Activated CD4-positive, alpha-beta T cell treated with anti-CD3 and anti-CD28 coated beads, Interleukin-2, amount 50 U/mL, for 16 hours (primary cell): ENCODE measurements at places on chromosomes 11 and 22.

DNA sequence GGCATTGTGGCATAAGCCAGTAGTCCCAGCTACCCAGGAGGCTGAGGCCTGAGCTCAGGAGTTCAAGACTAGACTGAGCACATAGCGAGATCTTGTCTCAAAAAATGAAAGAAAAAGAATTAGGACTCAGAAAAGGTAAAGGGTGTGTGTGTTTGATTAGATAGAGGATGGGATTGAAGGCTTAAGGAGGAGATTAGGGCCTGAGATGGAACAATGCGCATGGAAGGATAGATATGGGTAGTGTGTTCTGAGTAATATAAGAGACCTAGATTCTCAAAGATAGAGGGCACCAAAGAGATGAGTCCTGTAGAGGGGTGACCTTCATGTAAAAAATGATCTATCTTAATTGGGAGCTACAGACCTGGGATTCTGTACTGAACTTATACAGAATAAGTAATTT is 17.3 kb upstream of the RAB30 start:
- no peak for DNase-seq

- no peak for DNase-seq
Observed at GRCh38 chr11:66979336-66979980, 4.4 kb downstream of the C11orf86 start.

GRCh38 chr11:103448966-103449365 is 339.7 kb downstream of the DYNC2H1 start:
- no peak for DNase-seq

DNA sequence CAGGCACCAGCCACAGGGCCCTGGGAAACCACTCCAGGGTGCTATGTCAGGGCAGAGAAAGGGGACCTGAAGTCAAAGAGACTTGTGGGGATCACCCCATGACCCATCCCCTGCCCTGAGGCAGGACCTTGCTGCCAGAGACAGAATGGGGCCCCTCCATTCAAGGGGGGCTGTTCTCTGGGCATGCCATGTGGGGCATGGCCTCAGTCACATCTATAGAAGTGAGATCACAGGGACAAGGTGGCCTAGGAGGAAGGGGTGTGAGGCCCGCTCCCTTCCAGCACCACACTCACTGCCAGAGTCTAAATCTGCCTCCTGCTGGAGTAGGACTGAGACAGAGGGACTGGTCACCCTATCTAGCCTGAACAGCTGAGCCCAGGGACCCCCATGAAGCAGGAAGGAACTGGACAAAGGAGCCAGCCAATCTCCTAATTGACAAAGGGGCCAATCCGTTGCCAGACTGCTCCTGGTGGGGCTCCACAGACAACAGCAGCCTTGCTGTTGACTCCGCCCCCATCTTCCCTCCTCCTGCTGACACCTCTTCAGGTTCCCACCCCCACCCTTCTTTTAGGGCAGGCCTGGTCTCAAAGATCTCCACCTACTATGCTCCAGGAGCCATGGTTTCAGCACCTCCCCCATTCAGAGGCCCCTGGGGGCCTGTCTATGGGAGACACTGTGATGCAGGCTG is 26.0 kb downstream of the NEAT1 start:
- no peak for DNase-seq

GRCh38 chr11:132576706-132577105 is 955.6 kb downstream of the OPCML start:
- DNase-seq: no peak

DNA sequence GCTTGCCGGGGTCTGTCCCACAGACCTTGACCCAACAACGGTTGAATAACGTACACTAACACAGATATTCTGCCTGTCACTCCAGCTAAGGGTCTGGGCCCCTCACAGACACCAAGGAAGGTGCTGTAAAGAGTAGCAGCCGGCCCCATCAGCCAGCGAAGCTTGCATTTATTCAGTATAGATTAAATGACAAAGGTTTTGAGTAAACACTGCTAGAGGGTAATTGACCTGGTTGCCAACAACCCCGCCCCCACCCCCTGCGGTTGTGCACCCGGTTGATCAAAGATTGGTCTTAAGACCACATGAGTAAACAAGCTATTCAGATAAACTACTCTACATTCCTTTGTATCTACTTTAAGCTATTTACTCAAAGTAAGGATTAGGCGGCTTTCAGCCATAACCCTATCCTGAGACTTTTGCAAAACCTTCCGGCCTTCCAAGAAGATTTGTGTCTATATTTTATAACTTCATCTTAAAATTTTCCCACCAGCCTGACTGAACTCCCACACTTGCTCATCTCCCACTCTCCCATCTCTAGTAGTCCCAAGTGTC is 4.8 kb upstream of the CKAP5 start:
- no peak for DNase-seq

DNA sequence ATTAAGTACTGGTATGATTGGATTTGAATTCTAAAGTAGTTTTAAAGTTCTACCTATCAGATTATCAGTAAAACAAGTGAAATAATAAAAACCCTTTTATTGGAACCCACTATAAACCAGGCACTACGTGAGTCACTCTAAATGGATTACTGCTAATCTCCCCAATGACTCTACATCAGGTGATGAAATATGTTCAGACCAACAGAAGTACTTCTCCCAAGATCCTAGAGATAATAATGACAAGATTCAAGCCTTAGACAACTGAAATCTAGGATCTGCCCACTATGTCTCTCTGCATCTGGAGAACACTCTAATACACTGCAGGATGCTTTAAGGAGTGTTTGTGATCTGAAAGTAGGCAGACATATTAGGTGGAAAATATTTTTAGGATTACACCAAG is 652.1 kb upstream of the CHORDC1 start:
- DNase-seq: no peak

GRCh38 chr11:7694235-7694634 is 12.0 kb downstream of the OVCH2 start:
- DNase-seq: no peak

GRCh38 chr11:74735365-74735928 is 4.2 kb upstream of the CHRDL2 start:
- DNase-seq: no peak

DNA sequence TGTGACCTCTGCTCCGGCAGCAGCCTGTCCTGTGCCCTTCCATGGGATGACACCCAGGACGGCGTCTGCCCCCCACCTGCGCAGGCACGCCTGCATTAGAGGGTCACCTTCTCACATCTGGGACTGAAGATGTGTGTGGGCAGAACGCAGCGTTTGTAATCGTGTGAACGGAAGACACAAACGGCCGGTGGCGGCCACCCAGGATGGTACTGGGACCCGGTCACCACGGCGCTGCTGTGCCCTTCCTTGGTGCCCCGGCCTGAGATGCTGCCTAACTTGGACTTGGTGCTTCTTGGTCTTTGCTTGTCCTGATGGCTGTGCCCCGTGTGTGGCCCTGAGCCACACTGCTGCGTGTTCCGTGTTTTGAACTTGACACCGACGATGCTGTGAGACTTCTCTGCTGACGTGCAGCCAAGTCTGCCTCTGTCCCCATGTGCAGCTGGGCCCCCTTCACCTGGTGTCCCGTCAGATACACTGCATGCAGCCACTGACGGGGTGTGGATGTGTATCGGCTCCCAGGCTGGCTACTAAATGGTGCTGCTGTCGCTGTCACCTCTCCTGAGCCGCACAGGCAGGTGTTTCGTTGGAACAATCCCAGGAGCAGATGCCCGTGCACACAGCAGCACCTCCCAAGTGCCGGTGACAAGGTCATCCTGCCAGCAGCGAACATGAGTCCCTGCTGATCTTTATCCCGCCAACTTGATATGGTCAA is 21.4 kb downstream of the YPEL1 start:
- DNase-seq: no peak

- DNase-seq: peak; percentile 56
Observed at GRCh38 chr11:57514538-57515331, 767 bp downstream of the SLC43A1 start.

DNA sequence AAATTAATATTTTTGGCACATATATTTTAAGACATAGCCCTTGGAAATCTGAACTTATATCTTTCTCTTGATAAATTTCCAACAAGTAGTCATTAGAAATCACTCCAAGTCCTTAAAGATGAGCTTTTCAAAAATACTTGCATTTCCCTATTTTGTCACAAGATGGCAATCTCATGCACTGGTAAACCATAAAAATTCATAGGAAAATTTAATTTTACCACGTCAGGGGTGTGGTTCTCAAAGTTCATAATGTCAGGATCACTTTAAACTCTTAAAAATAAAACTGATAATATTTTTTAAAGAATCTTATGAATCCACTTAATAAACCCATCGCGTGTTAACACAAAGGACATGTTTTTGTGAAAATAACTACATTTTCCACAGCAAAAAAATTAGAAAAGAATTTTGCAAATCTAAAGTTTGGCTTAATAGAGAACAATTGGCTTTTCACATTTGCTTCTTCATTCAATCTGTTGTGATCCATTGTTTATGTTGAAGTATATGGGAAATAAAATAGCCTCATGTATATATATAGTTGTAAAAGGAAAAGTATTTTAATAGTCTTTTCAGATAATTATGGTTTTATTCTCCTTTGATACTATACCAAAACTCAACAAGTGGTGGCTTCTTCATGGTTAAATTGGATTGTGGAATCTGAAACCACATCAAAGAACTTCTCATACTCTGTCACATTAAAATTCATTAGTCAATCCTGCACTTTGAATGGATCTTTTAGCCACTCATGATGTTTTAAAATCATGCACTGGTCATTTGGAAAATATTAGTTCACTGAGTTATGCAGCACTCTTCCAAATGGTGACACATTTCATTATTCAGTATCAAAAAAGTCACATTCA is 169.1 kb downstream of the CADM1 start:
- peak; percentile 26 for DNase-seq

GRCh38 chr11:13110929-13111812 is 102.1 kb downstream of the RASSF10 start:
- DNase-seq: peak; percentile 4

GRCh38 chr11:28666632-28667031 is 558.4 kb downstream of the METTL15 start:
- no peak for DNase-seq

DNA sequence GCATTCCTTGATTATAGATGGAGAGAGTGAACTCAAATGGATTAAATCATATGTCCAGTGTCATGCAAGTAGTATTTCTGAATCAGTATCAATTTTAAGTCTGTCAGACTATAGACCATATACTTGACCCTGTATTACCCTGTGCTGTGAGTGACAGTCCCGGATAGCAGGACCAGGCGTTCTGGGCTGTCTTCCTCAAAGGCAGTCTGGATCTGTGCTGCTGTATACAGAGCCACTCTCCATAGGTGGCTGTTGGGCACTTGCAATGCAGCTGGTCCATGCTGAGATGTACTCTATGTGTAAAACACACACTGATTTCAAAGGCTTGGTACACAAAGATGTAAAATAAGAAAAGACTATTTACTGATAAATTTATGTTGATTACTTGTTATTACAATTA is 294.3 kb downstream of the OPCML start:
- DNase-seq: no peak

GRCh38 chr11:110431674-110432073 is 1.9 kb downstream of the FDX1 start:
- no peak for DNase-seq

DNA sequence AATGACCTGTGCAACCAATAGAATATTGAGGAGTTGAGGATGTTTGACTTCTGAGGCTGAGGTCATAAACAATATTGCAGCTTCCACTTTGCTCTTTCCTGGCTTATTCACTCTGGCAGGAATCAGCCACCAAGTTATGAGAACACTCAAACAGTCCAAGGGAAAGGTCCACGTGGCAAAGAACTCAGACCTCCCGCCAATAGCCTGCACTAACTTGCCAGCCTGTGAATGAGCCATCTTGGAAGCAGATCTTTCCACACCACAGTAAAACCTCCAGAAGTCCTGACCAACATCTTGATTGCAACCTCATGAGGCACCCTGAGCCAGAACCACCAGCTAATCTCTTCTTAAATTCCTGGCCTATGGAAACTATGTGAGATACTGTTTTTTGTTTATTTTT is 22.7 kb upstream of the PICALM start:
- DNase-seq: no peak

DNA sequence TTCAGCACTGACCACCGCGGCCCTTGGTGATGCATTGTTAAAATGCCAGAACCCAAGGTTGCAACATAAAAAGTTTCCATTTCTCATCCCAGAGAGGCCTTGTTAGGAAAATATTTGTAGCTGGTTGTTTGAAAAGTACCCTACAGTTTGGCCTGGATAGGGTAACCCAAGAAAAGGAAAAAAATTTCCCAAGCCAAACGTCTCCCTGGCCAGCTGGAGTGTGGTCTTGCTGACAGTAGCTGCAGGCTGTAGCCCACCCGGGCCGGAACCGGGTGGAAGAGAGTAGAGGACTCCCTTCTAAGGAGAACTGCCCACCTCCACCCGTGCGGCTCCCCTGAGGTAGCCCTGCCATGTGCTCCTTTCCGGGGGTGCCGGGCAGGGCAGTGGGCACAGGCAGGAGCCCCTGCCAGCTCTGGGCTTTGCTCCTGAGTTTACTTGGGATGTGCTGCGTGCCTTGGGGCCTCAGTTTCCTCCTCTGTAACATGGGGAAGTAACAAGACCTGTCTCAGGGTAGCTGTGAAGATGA is 38.5 kb downstream of the IGHMBP2 start:
- DNase-seq: no peak

GRCh38 chr11:15406851-15407351 is 292.2 kb downstream of the INSC start:
- DNase-seq: no peak

- DNase-seq: peak; percentile 17
Observed at GRCh38 chr11:43447151-43447550, 88.4 kb downstream of the TTC17 start.

- DNase-seq: no peak
Observed at GRCh38 chr22:27416511-27417420, 384.8 kb downstream of the MN1 start.

- DNase-seq: no peak
Observed at GRCh38 chr11:15258433-15259165, 143.9 kb downstream of the INSC start.

GRCh38 chr22:31122532-31123291 is at the start of gene INPP5J:
INPP5J (plus strand) TSS chr22:31122966; CDS start chr22:31123015, 49 bp downstream.
- no peak for DNase-seq
